ENCODE measurements at places on chromosomes 5 and 9.

- no peak for DNase-seq
These were observed 170.8 kb upstream of the RGMB start for GRCh38 chr5:98602534-98603112.

- no peak for DNase-seq
These were observed 56.5 kb upstream of the ZNF354A start for GRCh38 chr5:178786859-178787499.

GRCh38 chr5:56676091-56676768 lies 139.1 kb upstream of the MAP3K1 start:
- no peak for DNase-seq

DNA sequence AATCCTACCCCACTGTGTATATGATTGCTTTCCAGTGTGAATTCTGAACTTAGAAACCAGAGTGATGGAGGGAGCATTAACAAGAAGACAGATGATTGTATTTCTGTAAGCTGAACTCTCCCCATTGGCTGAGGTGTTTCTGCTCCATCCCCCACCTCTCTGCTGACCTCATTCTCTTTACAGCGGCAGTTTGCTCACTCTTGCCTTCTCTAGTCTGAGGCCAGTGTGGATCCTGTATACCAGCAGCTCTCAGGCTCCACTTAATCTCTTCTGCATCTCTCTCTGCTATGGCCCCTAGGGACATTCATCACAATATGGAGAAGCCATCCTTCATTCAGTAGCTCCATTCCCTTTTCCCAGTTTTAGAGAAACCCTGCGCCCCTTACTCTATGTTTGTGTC lies 358.8 kb downstream of the MAN2A1 start:
- DNase-seq, result no peak

GRCh38 chr5:88948746-88949600 lies 66.0 kb upstream of the MEF2C start:
- no peak for DNase-seq

GRCh38 chr5:82276800-82277612 lies 1.1 kb downstream of the RPS23 start:
- DNase-seq, result no peak

- DNase-seq, result no peak
These were observed 111.8 kb downstream of the CARTPT start for GRCh38 chr5:71830681-71831539.

GRCh38 chr9:31335529-31336234 lies 1048.8 kb upstream of the ACO1 start:
- no peak for DNase-seq

All from stimulated activated CD8-positive, alpha-beta memory T cell treated with anti-CD3 and anti-CD28 coated beads, Interleukin-7, amount 100 ng/mL, for 24 hours (primary cell).